Activated CD4-positive, alpha-beta T cell treated with anti-CD3 and anti-CD28 coated beads, Interleukin-2, amount 50 U/mL, for 16 hours (primary cell): ENCODE measurements at places on chromosomes 2 and 18.

DNA sequence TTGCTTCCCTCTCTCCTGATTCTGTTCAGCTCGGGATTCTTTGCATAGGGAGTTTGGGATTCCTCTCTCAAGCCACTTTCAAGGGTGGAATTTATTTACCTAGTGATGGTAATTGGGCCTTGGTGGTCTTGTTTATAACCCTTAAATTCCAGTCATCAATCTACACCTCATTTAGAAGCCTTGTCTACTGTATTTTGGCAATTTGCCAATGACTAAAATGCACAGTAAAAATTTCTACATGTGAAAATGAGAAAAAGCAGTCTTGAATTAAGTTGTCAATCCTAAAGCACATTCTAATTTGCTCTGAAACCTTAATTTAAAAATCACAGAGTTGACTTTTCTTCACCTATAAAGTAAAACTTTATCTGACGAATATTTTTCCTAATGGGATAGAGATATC, 749.2 kb upstream of the CRIM1 start:
- DNase-seq: no peak

DNA sequence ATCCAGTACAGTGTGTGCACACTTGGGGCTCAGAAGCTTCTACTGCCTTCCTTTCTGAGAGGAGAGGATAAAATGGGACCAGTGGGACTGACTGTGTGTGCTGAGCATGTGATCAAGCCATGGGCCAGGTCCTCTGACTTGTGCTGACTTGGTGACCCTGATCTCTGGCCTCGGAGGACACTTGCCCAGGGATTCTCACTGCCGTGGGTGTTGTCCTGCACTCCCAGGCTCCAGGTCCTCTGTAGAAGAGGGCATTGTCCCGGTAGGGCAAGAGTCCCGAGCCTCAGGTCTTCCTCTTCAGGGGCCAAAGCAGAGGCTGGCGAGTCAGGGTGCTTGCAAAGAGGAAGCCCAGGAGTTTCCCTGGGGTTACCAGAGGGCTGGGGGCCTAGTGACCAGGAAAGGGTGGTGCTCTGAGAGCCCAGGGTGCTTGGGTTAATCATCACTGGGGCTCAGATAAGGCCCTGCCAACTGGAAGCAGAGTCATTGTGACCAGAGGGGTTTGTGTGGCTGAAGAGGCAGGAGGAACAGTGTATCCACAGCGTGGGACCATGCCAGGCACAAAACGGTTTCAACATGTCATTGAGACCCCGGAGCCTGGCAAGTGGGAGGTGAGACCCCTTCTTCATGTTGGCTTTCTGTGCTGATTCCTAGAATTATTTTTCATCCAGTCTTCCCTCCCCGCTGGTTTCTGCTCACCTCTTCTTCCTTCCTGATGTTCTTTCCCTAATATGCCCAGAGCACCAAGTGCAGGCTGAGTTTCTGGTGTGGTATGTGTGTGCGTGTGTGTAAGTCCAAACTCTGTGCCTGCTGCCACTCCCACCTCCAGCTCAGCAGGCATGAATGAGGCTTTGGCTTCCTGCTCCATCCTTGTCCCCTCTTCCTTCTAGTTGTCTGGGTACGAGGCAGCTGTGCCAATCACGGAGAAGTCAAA, at the start of gene GCKR:
Gene GCKR, plus strand, starts transcription at position 483 of the 931 bp plus-strand sequence. Its CDS starts 66 bp downstream, at position 549.
- DNase-seq: no peak

GRCh38 chr2:190545555-190546385, 11.2 kb upstream of the NEMP2 start:
- no peak for DNase-seq

DNA sequence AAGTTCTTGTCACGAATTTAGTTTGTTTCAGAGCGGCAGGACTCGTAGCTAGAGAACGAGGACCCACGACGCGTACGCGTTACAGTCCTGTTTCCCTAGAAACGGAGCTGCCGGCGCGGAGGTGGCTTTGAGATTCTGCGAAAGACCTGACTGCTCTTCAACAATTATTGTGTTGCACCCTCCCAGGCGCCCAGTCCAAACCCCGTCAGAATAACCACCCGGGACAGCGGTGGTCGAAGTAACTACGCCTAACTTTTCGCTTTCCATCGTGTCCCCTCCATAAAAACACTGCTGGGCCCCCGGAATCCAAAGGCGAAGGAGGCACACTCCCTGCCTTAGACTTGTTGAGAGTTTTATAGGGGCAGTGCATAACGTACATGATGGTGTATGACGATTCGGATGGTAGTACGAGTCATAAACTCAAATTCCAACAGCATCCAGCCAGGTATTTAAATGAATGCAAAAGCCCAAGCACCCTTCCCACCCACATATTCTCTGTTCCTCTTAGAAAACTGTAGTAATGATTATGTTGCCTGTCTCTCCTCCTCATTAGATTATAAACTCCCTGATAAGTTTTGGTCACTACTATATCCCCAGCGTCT, 651 bp upstream of the STAM2 start:
- no peak for DNase-seq

- DNase-seq: no peak
Measured at GRCh38 chr2:191791953-191792560, 54.8 kb downstream of the CAVIN2 start.

DNA sequence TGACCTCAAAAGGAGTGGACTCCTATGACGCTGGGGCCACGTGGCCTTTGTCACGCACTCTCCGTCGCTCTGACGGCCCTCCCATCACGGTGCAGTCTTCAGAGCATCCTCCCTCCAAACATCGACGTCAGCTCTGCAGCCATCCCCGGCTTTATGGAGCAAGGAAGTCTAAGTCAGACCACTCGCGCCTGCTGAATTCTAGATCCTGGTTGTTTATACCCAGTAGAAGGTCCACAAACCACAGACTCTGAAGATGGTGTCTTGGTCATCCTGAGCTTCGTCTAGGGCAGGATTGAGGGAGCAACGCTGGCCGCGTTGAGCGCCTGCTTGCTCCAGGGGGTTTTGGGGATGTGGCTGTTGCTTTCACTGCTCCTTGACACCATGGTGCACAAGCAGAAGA, 228.0 kb upstream of the SALL3 start:
- DNase-seq: no peak

DNA sequence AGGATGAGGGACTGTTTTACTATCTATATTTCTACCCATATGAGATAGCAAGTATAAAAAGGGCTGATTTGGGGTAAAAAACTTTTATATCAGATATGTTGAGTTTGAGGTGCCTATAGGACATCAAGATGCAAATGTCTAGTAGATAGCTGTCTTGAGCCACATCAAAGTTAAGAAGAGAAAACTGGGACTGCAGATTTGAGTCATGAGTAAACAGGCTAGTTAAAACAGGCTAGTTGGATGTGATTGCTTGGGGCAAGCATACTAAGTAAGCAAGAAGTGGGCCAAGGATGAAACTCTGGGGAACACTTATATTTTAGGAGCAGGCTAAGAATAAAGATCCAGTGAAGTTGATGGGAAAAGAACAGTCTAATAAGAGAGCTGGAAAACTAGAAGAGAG, 2.8 kb upstream of the SCRN3 start:
- no peak for DNase-seq

- peak; percentile 34 for DNase-seq
Measured at GRCh38 chr2:1140389-1141003, 189.8 kb downstream of the SNTG2 start.

DNA sequence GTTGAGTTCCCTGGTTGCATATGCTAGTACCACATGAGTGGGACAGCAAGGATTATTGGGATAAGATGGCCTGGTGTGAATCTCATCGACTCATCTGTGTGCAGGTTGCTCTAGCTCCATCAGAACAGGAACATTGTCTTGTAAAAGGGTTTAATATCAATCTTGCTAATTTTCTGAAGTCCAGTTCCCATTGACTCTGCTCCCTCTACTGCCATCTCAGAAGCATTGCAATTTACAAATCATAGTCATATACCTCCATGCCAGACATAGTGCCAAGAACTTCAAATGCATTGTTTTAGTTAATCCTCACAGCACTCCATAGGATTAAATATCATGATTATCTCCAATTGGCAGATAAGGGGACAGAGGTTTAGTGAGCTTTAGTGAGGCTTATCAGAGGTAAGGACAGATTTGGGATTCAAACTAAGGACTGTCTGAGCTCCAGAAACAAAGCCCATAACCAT, 4.8 kb upstream of the STAT4 start:
- DNase-seq: peak; percentile 53

DNA sequence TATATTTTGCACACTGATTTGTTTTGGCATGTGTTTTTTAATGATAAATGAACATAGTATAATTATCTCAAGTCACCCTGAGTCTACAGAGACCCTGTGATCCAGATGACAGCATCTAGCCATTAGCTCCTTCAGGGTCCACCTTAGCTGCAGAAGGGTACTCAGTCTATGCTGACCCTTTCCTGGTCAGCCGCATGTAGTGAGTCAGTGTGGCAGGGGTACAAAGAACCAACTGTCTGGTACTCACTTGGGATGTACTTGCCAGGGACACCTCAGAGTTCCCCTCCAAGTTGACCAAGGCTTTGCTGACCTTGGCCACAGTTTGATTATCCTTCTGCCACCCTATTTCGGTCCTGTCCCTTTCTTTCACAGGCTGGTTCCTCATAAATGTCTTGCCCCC, 369.5 kb downstream of the PLCL1 start:
- DNase-seq: no peak
